H1 (cell line): ENCODE measurements at places on chromosomes 7 and 10.

DNA sequence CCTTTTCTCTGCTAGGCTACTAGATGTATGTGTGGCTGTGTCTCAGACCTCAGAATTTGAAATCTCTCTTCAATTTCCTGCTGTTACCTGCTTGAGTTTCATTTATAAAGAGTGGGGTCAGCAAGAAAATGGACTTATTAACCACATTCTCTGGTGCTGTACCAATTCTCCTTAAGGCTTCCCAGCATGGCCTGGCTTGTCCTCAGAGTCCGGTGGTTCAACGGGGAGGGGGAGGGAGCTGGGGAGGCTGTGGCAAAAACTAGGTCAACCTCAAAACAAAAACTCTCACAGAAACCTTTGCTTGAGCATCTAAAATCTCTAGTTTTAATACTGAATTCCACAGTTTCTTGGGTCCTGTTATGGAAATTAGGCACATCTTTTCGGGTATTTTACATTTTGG is 389.1 kb upstream of the COBL start:
- no peak for DNase-seq

DNA sequence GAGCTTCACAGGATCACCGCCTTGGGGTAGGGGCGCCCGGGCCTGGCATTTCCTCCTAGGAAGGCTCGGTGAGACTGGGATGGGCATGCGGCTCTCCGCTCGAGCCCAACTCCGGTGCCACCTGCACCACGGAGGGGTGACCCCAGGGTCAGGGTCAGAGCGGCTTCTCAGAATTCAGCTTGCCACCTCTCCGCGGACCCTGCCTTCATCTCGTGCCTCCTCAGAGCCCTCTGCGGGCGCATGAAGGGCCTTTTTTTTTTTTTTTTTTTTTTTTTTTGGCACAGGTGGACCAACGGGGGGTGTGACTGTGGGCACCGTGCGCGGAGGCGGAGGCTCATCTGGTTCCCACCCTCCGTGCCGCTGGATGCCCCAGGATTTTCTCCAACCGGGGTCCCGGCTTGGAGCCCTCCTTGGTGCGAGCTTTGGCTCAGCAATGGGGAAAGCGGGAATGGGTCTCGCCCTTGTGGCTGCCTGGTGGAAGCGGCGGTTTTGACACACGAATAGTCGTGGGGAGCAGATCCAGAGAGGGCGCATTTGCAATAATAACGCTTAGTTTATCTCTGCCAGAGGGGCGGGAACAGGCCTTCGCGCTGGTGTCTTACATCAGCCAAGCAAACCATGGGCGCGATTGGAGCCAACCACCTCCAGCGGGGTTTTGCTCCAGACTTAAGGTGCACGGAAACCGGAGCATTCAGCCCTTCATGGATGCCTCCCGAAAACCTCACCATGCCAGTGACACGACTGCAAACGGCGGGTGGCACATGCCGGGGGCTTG is 5.0 kb upstream of the TNRC18 start:
- no peak for DNase-seq

GRCh38 chr10:47321521-47322195 is 596 bp upstream of the GDF2 start:
- DNase-seq = no peak

GRCh38 chr7:44971188-44971901 is 7.5 kb downstream of the MYO1G start:
- DNase-seq = no peak

- no peak for DNase-seq
Observed at GRCh38 chr10:77400033-77400432, 237.6 kb downstream of the KCNMA1 start.
